ENCODE measurements at places on chromosomes 3 and 15.
A peak's percentile ranks its signal among the peaks of the same experiment; 100 is the strongest.

GRCh38 chr3:51860703-51861665, at the start of gene IQCF2:
IQCF2 (plus strand) TSS chr3:51861615; CDS start chr3:51861667, 52 bp downstream.
- no peak for DNase-seq

- no peak for DNase-seq
Observed at GRCh38 chr3:6282918-6283317, 578.0 kb upstream of the GRM7 start.

DNA sequence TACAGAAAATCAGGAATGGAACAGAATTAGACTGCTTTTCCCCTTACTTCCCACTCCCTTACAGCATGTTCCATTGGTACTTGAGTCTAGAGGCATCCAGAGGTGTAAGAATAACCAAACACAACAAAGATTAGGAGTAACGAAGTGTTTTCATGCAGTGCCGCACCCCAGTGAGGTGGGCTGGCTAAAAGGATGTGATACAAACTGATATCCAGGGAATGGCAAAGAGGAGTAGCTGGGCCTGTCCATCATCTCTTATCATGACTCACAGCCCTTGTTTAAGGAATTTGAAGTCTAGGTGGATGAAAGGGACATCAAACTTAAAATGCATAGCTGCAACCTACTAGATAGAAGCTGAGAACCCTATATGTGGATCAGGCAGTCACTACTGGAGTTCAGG, 16.4 kb downstream of the SCG5 start:
- DNase-seq = no peak

DNA sequence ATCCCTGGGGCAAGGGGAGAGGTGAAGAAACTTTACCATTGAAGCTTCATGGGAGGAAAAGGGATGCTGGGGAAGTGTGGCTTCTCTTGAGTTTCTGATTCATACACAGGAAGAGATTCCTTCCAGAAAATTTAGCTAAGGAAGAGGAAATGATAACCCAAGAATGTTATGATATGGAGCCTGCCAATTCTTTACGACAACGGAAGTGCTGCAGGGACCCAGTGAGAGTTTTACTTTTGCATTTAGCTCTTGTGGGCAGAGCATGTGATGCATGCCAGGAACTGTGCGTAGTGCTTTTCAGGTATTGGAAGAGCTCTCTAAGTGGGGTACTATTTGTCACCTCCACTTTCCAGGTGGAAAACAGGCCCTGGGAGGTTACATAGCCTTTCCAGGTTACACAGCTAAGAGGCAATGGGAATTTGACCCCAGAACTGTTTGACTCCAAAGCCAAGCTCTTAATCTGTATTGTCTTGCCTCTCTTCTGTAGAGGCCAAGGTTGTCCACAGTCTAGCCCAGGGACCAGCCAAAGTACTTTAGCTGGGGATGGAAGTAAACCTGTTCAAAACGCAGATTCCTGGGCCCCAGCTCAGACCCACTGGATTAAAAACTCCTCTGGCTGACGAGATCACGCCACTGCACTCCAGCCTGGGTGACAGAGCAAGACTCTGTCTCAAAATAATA, 23.0 kb downstream of the CMTM7 start:
- no peak for DNase-seq

GRCh38 chr15:81865850-81866537, 179.8 kb downstream of the MEX3B start:
- no peak for DNase-seq

- no peak for DNase-seq
Observed at GRCh38 chr3:148457886-148458285, 239.8 kb upstream of the AGTR1 start.

GRCh38 chr3:127404221-127405009, 116.6 kb upstream of the PRR20G start:
- no peak for DNase-seq

DNA sequence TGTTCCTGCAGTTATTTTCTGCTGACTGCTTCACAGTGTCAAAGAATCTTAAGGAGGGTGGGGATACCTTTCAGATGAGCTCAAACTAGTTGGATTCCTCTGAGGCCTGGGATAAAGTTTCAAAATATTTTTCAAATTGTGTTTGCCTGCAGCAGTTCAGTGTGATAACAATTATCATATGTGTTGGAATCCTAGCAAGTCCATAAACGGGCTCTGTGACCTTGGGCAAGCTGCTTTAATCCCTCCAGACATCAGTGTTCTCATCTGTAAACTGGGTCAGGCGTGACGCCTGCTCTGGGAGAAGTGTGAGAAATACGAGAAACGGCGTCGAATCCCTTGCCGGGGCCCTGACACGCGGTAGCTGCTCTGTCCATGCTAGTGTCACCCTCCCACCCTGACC, 153.5 kb downstream of the UACA start:
- DNase-seq = no peak

DNA sequence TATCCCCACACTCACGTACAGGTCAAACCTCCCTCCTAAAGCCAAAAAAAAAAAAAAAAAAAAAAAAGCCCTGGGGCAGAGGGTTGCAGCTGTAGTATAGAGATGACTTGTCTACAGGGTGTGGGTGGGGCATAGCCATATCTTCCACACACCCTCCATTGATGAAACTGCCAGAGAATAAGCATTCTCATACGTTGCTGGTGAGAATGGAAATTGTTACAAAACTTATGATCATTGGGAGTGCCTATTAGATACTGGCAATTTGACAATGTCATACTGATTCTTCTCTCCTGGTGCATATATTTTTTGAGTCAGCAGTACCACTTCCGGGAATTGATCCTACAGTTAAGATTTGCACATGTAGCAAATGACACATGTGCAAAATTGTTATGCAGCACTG, 11.0 kb upstream of the CTNNB1 start:
- no peak for DNase-seq

- DNase-seq = no peak
Observed at GRCh38 chr15:57919754-57920153, 145.8 kb downstream of the ALDH1A2 start.

DNA sequence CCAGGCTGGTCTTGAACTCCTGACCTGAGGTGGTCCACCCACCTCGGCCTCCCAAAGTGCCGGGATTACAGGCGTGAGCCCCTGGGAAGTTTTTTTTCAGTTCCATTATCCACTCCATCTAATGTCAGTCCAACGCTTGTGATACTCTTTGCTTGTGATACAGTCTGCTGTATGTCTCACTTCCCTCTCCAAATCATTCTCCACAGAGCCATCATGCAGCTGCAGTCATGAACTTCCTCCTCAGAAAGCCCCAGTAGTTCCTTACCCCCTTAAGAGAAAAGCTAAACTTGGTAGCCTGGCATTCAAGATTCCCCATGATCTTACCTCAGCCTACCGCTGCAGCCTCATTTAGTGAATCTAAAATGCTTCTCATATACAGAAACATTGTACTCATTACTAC, 2.3 kb downstream of the ARPC4 start:
- DNase-seq = no peak

GRCh38 chr3:182637350-182638110, 155.8 kb upstream of the ATP11B start:
- no peak for DNase-seq

DNA sequence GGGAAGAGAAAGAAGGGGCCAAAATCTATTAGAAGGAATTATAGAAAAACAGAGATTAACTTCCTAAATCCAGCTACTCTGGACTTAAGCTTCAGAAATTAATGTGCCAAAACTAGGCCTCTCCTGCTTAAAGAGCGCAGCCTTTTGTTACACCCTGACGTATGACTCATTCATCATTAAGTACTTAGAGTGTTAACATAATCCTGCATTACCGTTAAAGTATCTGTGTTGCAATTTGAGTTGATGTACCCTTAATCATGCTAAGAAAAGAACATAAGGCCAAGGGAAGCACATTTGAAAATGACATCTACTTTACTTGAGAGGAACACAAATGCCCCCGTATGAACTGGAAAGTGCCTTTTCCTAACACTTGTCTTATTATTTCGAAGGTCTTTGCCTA, 7.9 kb downstream of the HTR3D start:
- DNase-seq = no peak

DNA sequence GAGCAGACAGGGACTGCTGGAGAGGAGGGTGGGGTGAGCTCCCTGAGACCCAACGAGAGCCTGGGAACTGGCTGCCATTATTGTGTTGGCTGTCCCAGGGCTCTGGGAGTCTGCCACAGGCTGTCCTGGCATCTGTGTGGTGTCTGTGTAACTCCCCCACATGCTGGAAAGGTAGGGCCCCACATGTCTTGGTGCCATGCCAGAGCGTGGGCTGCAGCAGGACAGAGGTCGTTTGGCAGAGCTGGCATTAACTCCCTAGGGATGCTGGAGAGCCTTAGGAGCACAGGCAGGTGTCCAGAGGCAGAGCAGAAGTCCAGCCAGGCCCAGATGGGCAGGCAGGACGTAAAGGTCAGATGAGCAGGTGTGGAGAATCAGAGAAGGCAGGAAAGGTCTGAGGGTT, 9.7 kb downstream of the TIMP4 start:
- no peak for DNase-seq

DNA sequence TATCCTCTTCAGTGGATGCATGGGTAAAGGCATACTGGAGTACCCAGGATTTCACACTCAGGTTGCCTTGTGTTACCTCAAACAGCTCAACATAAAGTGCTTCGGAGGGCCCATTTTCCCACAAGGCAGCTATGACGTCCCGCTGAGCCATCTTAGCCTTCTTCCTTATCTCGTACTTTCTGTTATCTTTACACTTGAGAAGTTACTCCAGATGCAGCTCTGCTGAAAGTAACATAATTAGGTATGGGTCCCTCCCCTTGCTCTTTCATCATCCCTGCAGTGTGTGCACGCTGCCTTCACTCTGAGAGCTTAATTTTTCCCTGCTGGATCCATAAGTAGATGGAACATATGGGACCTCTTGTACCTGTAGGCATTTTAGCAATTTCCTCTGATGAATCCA, 410.3 kb downstream of the AGBL1 start:
- DNase-seq = no peak

DNA sequence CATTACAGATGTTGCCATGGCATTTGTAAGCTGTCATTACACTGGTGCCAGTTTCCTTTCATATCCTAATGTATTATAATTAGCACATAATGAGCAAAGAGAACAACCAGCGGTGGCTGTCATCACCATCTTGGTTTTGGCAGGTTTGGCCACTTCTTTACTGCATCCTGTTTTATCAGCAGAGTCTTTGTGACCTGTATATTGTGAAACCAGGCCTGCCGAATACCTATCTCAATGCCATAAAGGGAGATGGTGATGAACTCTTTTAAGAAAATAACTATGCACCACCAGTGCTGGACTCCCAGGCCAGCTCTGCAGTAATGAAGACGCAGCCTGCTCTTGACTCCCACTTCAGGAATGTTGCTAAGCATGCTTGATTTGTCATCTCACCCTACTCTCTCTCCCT, 458.1 kb upstream of the NR2F2 start:
- DNase-seq = no peak

GRCh38 chr15:94075349-94075748, 156.0 kb upstream of the MCTP2 start:
- no peak for DNase-seq

GRCh38 chr15:64938192-64938591, 26.5 kb downstream of the ANKDD1A start:
- no peak for DNase-seq

DNA sequence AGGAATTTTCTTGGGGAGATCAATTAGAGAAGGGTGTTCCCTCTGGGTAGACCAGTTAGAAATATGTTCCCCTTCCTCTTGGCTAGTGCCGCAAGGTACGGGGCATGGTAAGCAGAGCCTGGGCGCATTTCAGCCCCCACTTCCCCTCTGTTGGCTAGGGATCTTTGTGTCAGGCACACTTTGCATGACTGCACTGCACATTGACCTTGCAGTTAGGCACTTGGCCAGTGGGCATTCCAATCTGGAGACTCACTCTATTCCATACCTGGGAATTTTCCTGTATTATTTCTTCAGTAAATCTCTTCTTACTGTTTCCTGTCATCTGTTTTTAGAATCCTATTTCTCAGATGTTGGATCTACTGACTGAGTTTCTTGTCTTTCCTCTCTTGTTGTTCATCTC, 30.0 kb upstream of the CACNA1D start:
- no peak for DNase-seq

- no peak for DNase-seq
Observed at GRCh38 chr15:95758451-95758850, 572.0 kb upstream of the NR2F2 start.

DNA sequence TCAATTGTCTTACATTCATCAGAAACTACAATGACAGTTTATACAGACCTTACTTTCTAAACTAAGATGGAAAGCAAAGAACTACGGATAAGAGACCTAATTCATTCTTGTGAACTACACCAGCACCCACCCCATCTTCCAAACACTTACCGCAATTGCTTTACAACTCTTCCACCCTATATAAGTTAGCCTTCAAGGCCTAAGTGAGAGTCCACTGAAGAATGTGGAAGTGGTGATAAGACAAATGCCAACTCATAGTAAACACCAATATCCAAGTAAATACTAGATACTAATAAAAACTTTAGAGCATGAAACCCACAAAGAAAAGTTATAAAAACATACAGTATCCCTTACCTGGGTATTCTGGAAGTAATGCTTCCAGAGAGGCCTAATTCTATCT, 13.6 kb downstream of the ARF4 start:
- no peak for DNase-seq

GRCh38 chr3:88149101-88149508, 654 bp upstream of the C3orf38 start:
- DNase-seq = peak; percentile 12

- DNase-seq = no peak
Observed at GRCh38 chr15:35851491-35851890, 305.5 kb upstream of the DPH6 start.

- no peak for DNase-seq
Observed at GRCh38 chr3:20846832-20847231, 660.8 kb upstream of the SGO1 start.

All from activated T-cell treated with anti-CD3 and anti-CD28 coated beads, Interleukin-2, amount 50 U/mL, for 4 hours (primary cell).